ENCODE measurements at places on chromosomes 2 and 18. TPM values are rescaled to one million over a fixed set of nuclear protein-coding genes. Genes with fewer than 3 reads are reported as not detected.

The EFEMP1 gene
- 1.2 TPM for total RNA-seq

The SOCS6 gene
- total RNA-seq, result 12.4 TPM

The SAG gene
- total RNA-seq, result not detected

The SLC30A3 gene
- total RNA-seq, result 1.3 TPM

The PPP4R1 gene
- 136 TPM for total RNA-seq

The COL4A4 gene
- total RNA-seq, result 0.05 TPM

The TRAK2 gene
- 58.9 TPM for total RNA-seq

The KCNS3 gene
- 5.5 TPM for total RNA-seq

The MOGAT1 gene
- total RNA-seq, result not detected

The PUM2 gene
- 113 TPM for total RNA-seq

The C2orf15 gene
- total RNA-seq, result 0.34 TPM

The RGPD4 gene
- total RNA-seq, result 0.12 TPM

The FEV gene
- total RNA-seq, result not detected

The KCNG2 gene
- total RNA-seq, result 1.6 TPM

The PSD4 gene
- 1.2 TPM for total RNA-seq

The C2orf66 gene
- 0.34 TPM for total RNA-seq

The REG3A gene
- not detected for total RNA-seq

The TM4SF20 gene
- not detected for total RNA-seq

The SATB2 gene
- 20.8 TPM for total RNA-seq

The C2orf78 gene
- total RNA-seq, result not detected
